Astrocyte of the hippocampus (primary cell): ENCODE measurements at places on chromosomes 1 and 21.

DNA sequence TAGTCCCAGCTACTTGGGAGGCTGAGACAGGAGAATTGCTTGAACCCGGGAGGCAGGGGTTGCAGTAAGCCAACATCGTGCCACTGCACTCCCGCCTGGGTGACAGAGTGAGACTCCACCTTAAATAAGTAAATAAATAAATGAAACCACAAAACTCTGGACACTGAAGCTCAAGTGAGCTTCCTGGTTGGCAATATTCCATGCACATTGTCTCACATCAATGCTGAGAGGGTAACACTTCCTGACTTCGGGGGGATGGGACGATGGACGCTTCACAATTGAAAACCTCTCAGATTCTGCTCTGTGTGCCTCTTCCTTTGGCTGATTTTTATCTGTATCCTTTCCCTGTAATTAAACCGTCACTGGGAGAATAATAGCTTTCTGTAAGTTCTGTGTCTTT lies 70.0 kb upstream of the ZNF644 start:
- no peak for DNase-seq

- DNase-seq, result no peak
Observed at GRCh38 chr1:81869307-81869706, 68.6 kb downstream of the ADGRL2 start.

DNA sequence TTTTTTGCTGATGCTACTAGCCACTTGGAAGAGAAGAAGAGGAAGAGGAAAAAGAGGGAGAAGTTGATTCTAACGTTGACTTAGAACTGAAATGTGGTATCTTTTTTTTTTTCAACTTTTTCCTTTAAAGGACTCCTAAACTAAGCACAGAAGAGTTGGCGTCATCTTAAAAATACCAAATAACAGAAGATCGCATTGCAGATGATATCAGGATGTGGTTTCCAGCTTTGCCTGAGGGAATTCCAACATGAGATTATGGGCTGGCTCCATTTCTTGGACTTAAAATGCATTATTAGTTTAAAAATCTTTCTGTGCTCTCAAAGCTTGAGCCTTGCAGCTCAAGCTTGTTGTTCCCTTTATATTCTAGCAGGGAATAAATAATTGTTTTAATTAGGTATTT lies 29.8 kb downstream of the WDR3 start:
- peak; percentile 11 for DNase-seq

DNA sequence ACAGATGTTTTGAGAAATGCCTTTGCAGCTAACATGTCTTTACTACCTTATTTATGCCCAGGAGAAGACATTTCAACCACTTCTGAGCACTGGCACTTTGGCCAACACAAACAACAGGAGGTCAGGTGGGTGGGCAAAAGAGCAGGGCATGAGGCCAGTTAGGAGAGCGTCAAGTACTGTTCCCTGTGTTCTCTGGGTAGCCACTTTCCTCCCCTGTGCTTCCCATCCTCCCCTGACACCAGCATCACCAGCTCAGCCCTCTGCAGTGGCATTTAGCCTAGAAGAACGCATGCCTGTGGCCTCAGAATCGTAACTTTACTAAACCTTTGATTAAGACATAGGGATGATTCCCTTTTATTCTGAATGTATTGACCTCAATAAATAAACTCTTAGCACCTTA lies 18.3 kb downstream of the BTG2 start:
- DNase-seq, result peak; percentile 49

GRCh38 chr21:34352556-34352955 lies 11.2 kb upstream of the KCNE2 start:
- no peak for DNase-seq

- DNase-seq, result peak; percentile 80
Observed at GRCh38 chr1:21956720-21957552, 19.8 kb upstream of the HSPG2 start.

DNA sequence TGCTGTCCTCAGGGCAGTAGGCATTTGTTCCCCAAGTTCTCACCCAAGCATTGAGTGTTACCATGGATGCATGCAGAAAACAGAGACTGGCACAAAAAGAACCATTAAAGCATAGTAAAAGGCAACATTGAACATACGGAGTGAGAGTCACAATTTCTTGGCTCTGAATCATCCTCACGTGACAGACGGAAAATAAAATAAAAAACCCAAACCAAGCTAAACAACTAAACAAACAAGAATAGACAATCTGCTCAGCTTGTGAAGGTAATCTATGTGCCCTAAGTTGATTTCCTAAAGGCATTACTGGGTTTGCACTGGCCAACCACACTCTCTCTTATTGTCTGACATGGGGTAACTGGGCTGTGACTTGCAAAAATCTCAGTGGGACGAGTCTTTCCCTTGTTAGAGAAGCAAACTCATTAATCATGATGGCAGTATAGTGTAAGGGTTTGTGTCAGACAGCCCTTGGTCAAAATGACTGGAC lies 306.0 kb downstream of the ASTN1 start:
- DNase-seq, result peak; percentile 11

DNA sequence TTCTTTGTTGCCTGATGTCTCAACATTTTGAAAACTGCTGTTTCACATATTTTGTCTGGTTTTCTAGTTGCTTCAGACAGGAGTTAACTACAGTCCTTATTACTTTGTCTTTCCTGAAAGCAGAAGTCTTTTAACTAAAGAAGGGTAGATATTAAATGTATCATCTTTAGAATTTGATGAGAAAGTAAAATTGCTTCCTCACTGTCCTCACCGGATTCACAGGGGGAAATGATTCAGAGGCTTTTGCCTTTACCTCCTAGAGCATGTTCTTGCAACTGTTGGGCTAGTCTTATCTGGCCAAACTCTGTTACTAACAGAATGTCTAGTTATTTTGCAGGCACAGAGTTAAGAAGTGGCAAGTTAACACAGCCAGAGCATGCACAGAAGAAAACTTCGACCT lies 107.2 kb upstream of the VAV3 start:
- no peak for DNase-seq

DNA sequence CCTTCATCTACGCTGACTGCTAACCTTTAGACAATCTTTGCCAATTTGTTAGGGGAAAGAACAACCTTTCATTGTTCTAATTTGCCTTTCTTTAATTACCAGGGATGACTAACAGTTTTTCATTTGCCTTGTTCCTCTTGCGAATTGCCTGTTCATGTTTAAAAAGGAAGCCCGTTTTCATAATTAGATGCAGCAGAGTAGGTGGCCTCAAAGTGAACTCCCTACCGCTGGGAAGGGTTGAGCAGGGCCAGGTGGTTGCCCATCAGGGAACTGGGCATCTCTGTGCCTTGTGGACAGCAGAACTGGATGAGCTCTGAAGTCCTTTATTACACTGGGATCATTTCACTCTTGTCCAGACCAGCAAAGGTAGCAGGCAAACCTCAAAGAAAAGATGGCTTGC lies 59.0 kb downstream of the HIVEP3 start:
- no peak for DNase-seq

GRCh38 chr1:231557898-231558707 lies 29.6 kb downstream of the TSNAX start:
- DNase-seq, result peak; percentile 36

DNA sequence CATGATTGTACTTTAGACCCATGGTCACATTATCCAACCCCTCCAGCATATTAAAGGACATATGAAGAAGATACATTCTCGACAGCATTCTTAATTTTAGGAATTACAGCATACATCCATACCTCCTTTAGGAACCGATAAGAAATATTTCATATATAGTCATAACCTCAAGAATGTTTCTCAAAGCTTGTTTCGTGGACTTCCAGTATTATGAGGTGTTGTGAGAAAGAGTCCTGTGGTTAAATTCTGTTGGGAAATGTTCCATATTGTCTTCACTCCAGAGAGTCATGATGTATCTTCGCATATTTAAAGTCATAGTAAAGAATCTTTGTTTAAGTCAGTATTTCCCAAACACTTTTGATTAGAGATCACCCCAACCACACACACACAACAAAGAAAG lies 321.0 kb upstream of the SNX7 start:
- peak; percentile 9 for DNase-seq

DNA sequence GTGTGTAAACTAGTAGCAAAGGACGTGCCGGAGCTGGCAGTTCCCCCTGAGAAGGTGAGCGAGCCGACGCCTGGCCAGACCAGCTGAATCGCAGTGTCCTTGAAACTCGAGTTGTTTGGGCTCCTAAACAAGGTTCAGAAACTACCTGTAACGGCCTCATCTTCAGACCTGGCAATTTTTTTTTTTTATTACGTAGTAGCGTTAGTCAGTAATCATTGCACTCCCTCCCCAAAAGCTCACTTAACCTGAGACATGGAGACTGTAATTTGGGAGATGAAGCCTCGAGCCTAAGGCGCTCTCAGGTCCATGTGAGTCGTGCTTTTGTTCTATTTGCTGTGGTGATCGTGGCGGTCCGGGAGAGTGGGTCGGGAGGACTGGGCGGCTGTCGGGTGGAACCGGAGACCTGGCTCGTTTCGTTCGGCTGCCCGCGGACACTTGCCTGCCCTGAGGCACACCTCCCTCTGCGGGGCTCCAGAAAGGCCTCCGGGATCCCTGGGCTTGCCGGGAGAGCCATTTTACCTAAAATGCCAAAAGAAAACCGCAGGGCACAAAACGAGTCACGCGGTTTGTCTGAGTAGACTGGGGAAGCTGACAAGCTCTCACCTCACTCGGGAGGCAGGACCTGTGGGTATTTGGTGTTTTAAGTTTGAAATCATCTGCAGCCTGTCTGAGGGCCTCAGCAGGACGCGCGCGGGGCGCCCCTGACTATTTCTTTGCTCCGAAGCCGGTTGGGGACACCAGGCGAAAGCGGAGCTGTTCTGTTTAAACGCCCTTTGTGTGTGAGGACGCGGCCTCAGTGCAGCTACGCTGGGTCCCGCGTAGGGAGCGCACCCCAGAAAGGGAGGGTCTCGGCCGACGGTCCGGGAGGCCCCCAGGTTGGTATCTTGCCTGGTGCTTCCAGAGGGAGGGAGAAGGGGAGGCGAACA lies 722 bp downstream of the LHX8 start:
- DNase-seq, result peak; percentile 34

- DNase-seq, result peak; percentile 44
Observed at GRCh38 chr1:171910786-171911185, 69.5 kb downstream of the DNM3 start.

GRCh38 chr1:68644504-68644903 lies 147.6 kb upstream of the DEPDC1 start:
- DNase-seq, result no peak

GRCh38 chr1:71948561-71948960 lies 333.8 kb downstream of the NEGR1 start:
- DNase-seq, result no peak

- no peak for DNase-seq
Observed at GRCh38 chr1:11746795-11747487, 11.0 kb downstream of the AGTRAP start.

- no peak for DNase-seq
Observed at GRCh38 chr1:94614996-94615395, 73.4 kb upstream of the F3 start.

DNA sequence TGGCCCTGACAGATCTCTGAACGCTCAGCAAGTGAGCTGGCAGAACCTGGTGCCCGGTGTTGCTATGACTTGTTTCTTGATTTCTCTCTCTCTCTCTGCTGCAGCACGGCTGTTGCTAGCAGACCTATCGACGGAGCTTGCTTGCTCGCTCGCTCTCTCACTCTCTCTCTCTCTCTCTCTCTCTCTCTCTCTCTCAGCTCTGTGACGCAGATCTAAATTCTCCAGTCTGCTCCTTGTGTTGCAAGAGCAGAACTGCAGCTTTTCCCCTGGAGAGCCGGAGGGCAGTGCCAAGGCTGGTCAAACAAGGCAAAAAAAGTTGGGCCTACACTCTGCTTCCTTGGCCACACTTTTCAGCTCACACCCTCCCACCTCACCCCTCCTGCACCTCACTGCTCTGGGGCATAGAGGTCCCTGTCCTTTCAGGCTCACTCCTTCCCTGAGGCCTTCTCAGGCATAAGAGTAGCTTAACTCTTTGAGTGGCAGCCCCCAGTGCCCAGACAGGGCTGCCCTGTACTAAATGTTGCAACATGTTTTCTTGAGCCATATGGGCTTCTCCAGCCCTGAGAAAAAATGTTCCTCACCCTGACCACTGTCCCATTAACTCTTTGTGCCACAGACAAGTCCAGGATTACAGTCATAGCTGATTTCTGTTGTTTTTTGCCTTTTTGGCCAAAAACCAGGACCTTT lies 72.2 kb downstream of the CD46 start:
- peak; percentile 94 for DNase-seq

DNA sequence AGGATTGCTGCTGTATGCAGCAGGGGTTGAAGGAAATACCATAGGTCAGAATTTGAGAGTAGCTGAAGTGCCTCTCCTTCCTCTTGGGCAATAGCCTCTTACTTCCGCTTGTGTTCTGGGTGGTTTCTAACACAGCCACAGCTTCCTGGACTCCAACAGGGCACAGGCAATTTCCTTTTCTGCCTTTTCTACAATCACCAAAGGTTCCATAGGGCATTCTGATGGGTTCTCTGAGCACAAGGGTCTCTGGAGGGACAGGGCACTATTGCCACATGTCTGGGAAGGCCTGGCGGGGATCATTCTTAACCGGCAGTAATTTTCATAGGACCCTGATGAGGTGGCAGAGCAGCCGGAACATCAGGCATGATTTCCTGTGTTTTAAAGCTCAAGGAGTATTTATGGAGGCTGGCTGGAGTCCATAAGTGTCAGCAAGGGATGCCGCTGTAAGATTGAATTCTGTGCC lies 5.5 kb upstream of the AGTRAP start:
- no peak for DNase-seq

- no peak for DNase-seq
Observed at GRCh38 chr1:63408331-63408730, 40.9 kb downstream of the ALG6 start.

DNA sequence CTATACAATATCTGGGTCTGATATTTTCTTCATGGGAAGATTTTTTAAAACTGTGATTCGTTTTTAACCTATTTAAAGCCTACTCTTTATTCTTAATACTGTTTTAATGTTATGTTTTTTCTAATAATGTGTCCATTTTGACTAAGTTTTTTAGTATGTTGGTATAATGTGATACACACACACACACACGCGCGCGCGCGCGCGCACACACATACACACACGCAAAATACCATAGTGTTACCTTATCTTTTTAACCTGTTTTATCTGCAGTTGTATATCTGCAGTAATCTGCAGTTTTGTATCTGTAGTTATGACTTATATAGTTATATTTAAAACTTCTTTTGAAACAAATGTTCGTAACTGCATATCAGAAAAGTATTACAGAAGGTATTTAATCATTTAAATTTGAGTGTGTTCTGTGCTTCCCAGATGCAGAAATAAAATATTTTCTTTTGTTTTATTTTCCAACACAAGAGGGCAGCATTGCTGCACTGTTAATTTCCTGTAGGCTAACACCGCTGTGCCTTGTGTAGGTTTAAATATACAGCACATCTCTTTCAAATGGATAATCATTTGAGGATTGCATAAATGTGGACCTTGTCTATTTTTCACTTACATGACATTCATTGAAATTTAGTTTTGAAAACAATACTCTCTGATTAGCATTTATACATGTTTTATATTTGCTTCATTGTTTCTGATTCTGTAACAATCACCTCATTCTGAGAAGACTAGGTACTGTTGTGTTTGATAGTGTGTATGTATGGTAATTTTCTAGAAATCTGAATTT lies 166.1 kb downstream of the PDE4B start:
- DNase-seq, result peak; percentile 71
